ENCODE measurements at places on chromosomes 1 and 21.

- no peak for DNase-seq
These were observed 30.7 kb downstream of the SDCCAG8 start for GRCh38 chr1:243286409-243287122.

- no peak for DNase-seq
These were observed 59.0 kb upstream of the IGSF5 start for GRCh38 chr21:39685991-39686390.

GRCh38 chr1:87329051-87329525, 408 bp downstream of the LMO4 start:
- DNase-seq, result peak; percentile 30

DNA sequence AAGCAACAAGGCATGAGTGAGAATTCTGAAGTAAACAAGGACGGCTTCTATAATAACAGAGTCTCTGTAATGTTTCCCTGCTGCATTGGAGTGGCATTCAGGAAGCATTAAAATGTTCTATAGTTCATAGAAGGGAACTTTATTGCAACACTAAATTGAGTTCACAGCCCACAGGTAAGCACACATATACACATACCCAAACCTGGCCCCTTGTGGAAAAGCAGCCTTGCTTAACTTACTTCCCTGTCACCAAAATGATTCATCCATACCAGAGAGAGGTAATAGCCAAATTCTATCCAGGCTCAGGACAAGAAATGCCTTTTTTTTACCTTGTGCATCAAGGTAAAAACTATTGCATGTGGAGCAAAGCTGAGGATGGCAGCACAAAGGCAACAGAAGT, 241.4 kb downstream of the HHIPL2 start:
- no peak for DNase-seq

GRCh38 chr1:39266792-39267191, 62.3 kb downstream of the MACF1 start:
- no peak for DNase-seq

Data from RWPE1 (cell line).